ENCODE measurements at places on chromosomes 6 and 20.

DNA sequence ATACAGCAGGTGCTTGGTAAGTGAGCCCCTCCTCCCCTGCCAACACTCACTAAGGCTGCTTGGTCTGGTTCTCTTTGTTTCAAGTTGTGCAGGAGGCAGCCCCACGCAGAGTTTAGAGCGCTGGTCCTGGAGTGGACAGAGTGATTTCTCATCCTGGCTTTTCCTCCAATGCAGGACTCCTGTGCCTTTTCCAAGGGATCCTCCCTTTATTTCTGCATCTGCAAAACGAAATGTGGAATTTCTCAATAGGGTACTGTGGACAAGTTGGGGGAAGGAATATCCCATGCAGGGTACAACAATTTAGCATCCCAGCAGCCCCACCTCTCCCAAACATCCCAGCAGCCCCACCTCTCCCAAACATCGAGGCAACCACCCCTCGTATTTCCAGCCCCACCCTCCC lies 30.6 kb upstream of the CCDC167 start:
- DNase-seq: no peak

DNA sequence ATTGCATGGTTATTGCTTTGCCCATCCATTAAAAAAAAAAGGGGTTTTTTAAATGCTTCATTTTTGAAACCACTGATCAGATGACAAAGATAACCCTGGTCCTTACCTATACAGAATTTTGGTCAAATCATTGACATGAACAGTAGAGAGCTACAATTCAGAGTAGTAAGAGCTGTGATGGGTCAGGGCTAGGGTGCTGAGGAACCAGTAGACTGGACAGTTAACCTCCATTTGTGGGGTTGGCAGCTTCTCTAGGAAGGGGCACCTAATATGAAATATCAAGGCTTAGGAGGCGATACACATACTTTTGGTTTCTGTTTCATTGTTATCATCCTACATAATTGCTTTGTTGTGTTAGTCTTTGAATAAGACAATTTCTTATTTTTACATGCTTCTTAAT lies 55.1 kb downstream of the ORC3 start:
- no peak for DNase-seq

GRCh38 chr6:129921169-129921817 lies 60.2 kb upstream of the TMEM244 start:
- DNase-seq: no peak

- no peak for DNase-seq
Measured at GRCh38 chr20:54110041-54110440, 39.6 kb upstream of the BCAS1 start.

DNA sequence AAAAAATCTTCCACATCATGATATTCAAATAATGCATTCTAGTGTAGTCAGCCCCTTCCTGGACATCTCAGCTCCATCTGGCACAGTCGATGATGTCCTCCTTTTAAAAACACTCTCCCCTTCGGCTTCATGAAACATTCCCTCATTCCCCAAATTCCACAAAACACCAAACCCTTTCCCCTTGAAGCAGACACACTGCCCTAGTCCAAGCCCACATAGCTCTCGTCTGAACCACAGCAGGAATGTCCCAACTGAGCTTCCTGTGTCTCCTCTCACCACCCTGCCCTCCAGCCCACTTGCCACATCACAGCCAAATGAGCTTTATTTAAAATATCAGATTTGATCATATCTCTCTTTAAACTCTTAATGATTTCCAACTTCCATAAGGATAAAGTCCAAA lies 106.4 kb upstream of the CARMIL1 start:
- DNase-seq: peak; percentile 98

- no peak for DNase-seq
Measured at GRCh38 chr20:51434580-51435247, 107.8 kb downstream of the NFATC2 start.

DNA sequence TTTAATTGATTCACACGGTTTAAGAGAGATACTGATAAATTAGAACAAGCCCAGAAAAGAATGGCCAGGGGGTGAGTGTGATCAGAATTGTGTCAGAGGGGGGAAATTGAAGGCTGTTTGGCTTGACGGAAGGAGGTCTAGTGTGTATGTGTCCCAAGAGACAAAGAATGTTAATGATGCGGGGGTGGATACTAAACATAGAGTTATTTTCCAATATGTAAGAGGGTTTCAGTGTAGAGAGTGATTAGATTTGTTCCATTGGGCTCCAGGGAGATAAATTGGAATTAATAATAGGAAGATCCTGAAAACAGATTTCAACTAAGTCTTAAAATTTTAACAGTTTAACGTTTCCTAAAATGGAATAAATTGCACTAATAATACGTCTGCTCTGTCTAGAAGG lies 38.1 kb upstream of the UTRN start:
- no peak for DNase-seq

- DNase-seq: no peak
Measured at GRCh38 chr6:97919631-97920030, 636.6 kb upstream of the MMS22L start.

DNA sequence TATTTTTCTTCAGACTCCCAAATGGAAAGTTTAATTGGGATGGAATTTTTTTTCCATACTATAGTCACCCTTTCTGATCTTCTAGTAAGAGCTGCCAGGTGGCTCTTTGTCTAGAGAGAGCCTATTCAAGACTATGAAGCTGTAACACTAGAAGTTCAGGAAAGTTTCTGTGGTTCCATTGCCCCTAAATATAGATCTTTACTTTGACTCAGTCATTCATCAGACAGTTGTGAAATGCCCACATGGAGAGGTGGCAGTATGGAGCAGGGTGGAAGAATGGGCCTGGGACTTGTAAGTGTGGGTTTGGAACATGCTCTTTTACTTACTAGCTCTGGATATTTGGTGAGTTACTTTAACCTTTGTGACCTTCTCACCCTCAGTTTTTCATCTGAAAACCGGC lies 87.8 kb downstream of the CTNNBL1 start:
- DNase-seq: no peak

DNA sequence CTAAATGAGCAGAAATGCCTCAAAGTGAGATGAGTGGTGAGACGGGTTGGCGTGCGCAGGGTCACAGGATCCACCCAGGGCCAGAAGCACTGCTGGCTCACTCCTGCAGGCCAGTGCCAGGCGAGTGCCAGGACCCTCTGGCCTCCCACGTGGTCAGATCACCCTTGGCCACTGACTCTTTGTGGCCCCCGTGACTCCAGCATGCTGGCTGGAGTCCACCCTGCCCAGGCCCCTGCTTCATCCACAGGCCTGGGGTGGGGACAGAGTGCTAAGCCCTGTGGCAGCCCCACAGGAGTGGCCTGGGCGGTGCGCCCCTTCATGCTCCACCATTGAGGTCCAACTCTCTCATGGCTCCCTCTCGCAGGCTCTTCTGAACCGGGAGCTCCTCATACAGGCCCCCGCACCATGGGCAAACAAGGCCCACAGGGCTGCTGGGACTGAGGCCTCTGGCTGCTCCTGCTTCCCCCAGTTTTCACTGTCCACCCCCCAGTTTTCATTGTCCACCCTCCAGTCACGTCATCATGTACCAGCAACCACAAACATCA lies 61.6 kb downstream of the ABHD12 start:
- no peak for DNase-seq

- no peak for DNase-seq
Measured at GRCh38 chr6:158279615-158280014, 32.6 kb upstream of the TULP4 start.

DNA sequence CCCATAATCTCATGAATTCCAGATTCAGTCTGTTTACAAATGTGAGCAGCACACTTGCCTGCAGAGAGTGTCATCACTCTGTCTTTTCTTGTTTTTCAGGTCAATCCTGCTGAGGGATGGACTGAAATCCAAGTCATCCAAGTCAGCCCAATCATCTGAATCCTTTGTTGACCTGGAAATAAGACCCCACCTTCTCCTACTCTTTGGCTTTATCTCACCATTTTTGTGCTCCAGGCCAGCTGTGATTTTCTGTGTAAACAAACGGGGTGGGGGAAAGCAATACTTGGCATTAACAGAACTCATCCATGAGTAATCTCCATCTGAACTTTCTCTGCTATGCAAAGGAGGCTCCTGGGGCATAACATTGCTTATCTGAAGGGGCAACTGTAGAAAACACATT lies 16.9 kb upstream of the GSTA4 start:
- no peak for DNase-seq

DNA sequence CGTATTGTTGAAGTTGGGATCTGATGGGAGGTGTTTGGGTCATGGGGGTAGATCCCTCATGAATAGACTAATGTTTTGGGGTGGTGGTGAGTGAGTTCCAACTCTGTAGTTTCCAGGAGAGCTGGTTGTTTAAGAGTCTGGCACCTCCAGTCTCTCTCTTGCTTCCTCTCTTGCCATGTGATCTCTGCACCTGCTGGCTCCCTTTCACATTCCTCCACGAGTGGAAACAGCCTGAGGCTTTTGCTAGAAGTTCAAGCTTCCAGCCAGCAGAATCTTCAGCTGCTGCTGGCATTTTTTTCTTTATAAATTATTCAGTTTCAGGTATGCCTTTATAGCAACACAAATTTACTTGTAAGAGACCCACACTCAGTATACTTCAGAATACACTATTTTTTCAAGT lies 1021.6 kb downstream of the EYS start:
- no peak for DNase-seq

- no peak for DNase-seq
Measured at GRCh38 chr6:28353981-28354676, 4.4 kb downstream of the ZKSCAN3 start.

DNA sequence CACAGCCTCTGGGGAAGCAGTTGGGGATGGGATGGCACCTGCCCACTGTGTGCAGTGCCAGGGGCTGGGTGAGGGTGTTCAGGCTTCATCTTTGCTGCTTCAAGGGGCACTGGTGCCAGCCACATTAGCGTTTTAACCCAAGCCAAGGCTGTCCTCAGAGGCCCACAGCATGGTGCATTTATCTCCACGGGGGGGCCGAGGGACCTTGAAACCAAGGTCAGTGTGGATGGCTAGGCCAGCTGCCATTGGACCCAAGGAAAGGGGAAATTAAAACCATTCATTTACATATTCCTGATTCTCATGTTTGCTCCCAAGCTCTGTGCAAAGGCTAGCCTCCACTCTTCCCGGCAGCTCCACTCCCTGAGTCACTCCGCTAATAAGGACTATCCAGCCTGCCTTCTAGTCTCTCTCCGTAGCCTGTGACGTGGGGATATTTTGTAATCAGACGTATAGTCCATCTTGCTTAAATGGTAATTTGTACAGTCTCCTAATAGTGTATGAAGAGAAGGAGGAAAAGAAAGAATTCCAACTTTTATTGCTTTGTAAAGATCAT lies 197.1 kb downstream of the CDH4 start:
- no peak for DNase-seq

DNA sequence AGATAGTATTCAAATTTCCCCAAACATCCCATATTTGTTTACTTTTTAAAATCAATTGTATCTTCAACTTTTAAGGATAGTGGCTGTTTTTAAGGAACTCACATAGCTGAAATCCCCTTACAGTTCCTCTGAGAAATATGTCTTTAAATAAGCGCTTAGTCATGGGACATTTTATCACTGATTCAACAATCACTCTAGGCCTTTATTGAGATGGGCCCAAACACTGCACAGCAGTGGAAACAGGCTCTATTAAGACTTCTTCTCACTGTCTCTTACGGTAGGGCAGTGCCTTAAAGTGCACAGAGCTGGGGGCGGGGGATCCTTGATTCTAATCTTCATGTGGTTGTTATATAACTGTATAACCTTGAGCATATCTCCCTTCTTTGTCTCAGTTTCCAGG lies 59.8 kb upstream of the RREB1 start:
- no peak for DNase-seq

- no peak for DNase-seq
Measured at GRCh38 chr20:61307686-61308476, 55.8 kb downstream of the CDH4 start.

All from HS-27A (cell line).